ENCODE measurements at places on chromosomes 5 and 9.

DNA sequence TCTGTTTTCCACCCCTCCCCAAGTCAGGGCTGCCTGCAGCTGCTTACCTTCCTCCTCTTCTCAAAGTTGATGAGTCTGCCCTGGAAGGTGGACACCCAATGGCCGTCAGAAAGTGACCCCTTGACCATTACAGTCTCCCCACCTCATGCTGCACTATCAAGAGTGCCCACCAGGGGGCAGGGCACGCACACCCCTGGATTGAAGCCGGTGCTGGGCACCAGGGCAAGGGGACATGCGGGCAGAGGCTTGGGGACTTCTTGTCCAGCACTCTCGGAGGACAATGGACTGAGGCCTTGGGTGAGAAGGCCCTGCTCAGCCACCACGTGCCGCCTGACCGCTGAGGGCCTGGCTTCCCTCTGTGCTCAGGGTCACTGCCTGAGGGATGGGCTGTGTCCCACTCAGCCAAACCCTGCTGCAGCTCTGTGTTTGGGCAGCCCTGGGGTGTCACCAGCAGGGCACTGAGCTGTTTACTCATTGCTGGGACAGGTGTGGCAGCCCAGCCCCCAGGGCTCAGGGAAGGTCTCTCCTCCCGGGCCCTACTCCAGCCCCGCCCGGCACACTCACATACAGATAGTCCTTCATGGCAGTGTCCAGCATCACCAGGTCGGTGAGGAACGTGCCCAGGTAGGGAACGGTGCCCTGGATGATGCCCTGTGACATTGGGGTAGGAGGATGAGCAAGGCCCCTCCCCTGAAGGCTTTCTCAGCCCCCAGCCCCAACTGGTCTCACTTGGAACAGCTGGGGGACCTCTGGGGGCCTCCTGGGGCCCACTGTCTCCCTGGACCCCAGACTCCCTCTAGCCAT is 17.7 kb downstream of the RALGDS start:
- peak; percentile 25 for DNase-seq

DNA sequence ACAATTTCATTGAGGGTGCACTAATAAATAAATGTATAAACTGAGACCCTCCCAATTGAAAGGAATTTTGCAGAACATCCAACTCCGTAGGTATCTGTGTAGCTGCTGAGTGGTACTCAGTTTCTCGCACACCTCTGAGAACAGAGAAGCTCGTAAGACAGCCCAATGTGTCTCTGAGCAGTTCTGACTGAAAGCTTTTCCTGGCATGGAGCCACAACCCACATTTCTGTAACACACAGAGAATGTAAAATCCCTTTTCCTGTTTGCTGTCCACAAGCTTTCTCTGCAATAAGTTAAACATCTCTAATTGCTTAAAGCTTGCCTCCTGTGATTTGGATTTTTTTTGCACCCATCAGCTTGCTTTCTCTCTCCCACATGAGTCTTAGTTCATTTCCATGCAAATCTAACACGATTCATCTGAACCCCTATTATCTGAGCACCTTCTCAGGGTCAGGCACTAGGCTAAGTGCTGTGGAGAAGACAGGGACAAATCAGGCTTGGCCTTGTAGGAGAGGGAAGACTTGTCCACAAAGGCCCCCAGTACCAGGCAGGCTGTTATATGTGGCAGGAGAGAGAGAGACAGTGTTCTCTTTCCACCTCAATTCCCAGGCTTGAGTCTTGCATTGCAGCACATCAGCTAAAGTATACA is 44.2 kb upstream of the COL15A1 start:
- DNase-seq: no peak

DNA sequence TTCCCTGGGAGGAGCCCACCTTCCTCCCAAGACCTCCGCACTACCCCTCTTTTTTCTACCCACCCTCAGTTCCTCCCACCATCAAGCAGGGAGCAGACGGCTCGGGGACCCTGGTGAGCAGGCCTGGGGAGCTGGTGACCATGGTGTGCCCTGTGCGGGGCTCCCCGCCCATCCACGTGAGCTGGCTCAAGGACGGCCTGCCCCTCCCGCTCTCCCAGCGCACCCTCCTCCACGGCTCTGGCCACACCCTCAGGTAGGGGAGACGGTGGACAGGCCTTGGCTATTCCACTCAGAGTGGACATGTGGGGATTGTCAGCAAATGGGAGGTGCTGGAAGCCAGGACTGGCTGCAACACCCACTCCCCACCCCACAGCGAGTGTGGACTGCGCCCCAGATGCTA is 52.9 kb upstream of the ASS1 start:
- no peak for DNase-seq

GRCh38 chr9:130078547-130078946 is 24.8 kb downstream of the GPR107 start:
- DNase-seq: no peak

- no peak for DNase-seq
These were observed 154.7 kb downstream of the ZDHHC21 start for GRCh38 chr9:14538526-14538925.

GRCh38 chr5:88021141-88021540 is 247.5 kb downstream of the TMEM161B start:
- no peak for DNase-seq
